Heart right ventricle (tissue), 16 donors: ENCODE measurements at places on chromosomes 2 and 18. TPM values are rescaled to one million over a fixed set of nuclear protein-coding genes. Genes with fewer than 3 reads are reported as not detected.

The LYG2 gene
- not detected for total RNA-seq

The EFHD1 gene
- total RNA-seq: 30.5 TPM

The NEU4 gene
- total RNA-seq: 0.12 TPM

The SKA1 gene
- total RNA-seq: 0.69 TPM

The FBLN7 gene
- total RNA-seq: 1.2 TPM

The KCNE4 gene
- 0.57 TPM for total RNA-seq

The FRZB gene
- total RNA-seq: 3.9 TPM

The LRRC30 gene
- not detected for total RNA-seq

The GAREM2 gene
- total RNA-seq: 1.6 TPM

The LYG1 gene
- 0.29 TPM for total RNA-seq

The CNDP1 gene
- total RNA-seq: not detected

The GPR39 gene
- total RNA-seq: not detected
